CD4-positive, alpha-beta T cell (primary cell): ENCODE measurements at places on chromosomes 7 and 10. TPM values are rescaled to one million over a fixed set of nuclear protein-coding genes. Genes with fewer than 3 reads are reported as not detected.

The ITGB8 gene
- not detected for total RNA-seq

The TMEM236 gene
- 0.06 TPM for total RNA-seq

The VWDE gene
- 1.5 TPM for total RNA-seq

The PLXDC2 gene
- total RNA-seq, result 0.41 TPM

The GPRIN2 gene
- not detected for total RNA-seq

The AOC1 gene
- total RNA-seq, result not detected

The HTRA1 gene
- total RNA-seq, result not detected

The SCRN1 gene
- 3.2 TPM for total RNA-seq

The STEAP2 gene
- not detected for total RNA-seq
